ENCODE measurements at places on chromosomes 7 and 10.

DNA sequence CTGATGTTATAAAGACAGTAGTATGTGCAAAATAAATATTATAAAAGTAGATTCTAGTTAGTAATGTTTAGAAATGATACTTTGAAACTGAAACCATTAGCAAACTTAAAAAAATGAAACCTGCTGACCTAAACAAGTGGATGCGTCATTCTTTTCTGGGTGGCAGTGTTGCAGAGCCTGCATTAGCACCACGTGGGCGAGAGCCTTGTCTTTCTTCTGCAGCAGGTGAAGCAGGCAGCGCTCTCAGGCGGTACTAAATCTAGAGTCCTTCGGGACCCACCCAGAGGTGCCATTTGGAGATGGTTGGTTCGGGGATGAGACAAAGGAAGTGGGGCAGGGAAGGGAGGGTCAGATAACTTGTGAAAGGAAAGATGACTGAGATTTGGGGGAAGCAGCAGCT is 759.1 kb upstream of the IGFBP3 start:
- no peak for DNase-seq

DNA sequence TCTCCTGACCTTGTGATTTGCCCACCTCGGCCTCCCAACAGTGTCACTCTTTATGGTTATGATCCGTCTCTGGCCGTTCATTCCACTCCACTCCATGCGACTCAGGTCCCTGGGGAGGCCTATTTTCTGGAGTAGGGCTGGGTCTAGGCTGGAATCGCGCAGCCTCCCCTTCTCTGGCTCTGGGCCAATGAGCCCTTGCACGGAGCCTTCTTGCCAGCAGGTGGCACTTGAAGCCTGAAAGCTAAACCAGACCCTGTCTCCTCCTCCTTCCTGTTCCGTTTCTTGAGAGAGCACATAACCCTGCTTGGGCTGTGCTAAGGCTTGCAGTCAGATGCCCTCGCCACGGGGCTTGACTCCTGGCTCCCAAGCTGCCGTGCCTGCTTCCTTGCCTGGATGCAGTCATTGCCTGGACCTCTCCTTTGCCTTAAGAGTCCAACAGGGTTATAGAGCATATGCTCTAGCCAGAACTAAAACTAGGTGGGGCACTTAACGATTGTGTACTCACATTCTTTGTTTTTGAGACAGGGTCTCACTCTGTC is 9.6 kb upstream of the DNAJB12 start:
- peak; percentile 84 for DNase-seq

GRCh38 chr7:148553979-148554378 is 36.6 kb upstream of the C7orf33 start:
- DNase-seq, result no peak

GRCh38 chr7:46288861-46289260 is 367.8 kb upstream of the IGFBP3 start:
- no peak for DNase-seq

DNA sequence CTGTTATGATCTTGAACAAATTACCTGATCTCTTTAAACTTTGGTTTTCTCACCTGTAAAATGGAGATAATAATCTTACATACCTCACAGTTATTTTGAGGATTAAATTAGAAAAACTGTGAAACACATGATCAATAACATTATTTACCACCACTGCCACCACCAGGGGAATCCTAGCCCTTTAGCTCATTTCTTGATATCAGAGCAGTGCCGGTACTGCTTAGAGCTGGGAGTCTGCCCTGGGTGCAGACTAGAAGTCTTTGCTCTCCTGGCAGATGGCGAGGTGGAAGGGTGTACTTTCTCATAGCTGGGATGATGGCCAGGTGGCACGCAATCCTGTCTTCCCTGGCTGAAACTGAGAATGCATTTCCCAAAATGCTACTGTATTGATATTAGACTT is 12.7 kb upstream of the EFCAB10 start:
- DNase-seq, result no peak

DNA sequence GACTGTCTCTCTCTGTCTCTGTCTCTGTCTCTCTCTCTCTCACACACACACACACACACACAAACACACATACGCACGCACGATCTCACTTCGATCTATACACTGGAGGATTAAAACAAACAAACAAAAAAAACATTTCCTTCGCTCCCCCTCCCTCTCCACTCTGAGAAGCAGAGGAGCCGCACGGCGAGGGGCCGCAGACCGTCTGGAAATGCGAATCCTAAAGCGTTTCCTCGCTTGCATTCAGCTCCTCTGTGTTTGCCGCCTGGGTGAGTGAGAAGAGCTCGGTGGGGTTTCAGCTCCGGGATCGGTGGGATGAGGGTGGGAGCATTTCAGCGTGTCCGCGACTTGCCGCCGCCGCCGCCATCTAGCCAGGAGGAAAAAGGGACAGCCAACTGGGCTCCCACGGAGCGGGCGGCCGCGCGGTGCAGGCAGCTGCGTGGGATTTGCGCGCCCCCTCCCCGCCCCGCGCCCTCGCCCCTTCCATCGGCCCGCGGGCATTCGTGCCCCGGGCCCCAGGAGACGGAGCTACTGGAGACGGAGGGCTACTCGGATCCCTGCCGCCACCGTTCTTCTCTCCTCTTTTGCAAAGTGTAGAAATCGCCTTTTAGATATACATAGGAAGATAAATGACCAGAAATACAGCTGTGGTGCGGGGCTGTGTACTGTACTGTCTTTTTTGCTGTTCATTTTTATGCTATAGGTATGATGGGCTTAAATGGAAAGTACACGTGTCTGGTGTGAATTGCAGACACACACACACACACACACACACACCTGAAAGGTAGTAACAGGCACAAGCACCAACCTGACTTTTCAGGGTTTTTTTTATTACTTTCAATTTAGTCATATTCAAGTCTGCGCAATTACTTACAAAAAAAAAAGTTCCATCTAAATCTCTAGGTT is 581 bp downstream of the PTPRZ1 start:
- DNase-seq, result no peak

- no peak for DNase-seq
Observed at GRCh38 chr10:25547382-25547781, 372.6 kb downstream of the GPR158 start.

DNA sequence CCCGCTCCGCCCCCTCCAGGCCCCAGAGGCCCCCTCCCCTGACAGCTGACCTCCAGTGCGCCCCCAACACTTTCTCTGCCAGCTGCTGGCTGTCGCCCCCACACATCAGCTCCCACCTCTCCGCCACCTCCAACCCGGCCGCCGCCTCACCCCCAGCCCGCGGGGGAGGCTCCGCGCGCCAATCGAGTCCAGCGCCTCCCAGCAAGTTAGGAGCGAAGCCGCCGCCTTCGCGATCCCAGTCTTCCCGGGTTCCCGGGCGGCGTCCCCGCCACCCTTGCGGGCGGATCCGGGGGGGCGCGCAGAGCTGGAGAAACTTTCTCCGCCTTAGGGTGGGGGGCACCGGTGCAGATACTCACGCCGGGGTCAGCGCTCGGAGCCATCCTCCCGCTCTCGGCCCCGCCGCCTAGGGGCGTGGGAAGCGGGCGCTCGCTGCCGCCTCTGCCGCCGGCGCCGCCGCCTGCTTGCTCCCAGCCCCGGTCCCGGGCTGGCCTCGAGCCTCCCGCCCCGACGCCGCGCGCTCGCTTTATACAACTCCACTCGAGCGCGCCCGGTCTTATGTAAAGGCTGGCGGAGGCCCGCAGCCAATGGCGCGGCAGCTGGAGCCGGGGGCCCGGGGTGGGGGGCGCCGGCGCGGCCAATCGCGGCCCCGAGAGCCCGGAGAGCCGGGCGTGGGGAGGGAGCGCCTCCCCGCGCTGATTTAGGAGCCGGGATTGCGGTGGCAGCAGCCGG is at the start of gene CRTAC1:
Gene CRTAC1 (minus strand): TSS at position 529 of the 729 bp plus-strand sequence. CDS start 149 bp downstream, at position 380.
- DNase-seq, result peak; percentile 76

DNA sequence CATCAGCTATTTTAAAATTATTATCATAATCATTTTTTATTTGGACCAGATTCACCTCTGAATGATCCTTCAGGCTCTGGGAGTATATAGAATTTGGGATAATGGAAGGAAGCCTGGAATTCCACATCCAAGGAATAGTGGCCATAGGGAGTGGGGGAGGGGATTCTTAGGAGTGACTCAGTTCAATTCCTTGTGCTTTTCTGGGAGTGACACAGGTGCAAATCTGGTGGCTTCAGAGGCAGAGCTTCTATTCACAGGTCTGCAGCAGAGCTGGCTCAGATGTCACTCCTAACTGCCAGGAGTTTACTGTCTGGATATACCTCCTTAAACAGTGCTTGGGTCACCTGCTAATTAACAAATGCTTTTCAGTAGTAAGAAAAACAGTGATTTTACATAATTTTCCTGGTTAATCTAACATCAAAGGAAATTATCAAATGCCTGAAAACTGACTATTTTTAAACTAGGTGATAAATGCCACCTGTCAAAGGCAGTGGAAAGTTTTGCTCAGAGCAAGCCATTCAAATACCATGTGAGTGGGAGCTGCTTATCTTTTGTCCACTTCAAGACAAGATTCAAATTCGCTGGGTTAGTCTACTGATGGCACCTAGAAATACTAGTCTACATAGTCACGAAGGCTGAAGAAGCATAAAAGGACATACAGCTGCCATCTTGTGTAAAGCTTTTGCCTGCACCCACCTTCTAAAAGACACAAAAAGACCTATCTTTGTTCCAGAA is 106.7 kb upstream of the LAMB4 start:
- DNase-seq, result no peak

- DNase-seq, result no peak
Observed at GRCh38 chr7:98211676-98212531, 665 bp downstream of the BHLHA15 start.

GRCh38 chr10:119655566-119656001 is 4.4 kb downstream of the BAG3 start:
- DNase-seq, result no peak

DNA sequence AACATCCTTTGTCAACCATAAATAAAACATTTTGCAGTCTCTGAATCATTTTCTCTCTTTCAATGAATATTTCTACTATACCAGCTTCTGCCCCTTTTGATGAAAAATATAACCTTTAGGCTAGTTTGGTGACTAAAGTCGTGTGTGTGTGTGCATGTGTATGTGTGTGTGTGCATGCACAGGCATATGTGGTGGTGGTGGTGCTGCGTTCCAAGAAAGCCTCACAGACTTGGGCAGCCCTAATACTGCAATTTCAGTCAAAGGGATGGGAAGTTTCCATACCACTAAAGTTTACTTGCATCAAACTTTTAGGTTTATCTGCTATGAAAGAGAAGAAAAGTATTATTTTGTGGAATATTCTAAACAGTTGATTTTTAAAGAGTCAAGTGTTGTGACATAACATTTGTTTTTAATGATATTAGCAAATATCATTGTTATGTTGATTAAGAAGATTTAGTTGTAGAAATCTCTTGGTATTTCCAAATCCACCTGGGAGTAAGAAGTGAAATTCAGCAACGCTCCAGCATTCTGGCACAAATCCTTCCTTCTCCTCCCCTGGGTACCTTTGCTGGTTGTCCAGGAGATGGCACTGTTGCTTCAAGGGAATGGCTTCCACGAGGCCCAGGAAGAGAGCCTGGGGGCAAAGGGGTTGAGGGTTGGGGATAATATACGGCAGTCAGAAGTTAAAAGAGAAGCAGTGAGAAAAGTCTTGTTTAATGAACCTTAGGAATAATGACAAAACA is 41.5 kb downstream of the ASB4 start:
- peak; percentile 10 for DNase-seq

DNA sequence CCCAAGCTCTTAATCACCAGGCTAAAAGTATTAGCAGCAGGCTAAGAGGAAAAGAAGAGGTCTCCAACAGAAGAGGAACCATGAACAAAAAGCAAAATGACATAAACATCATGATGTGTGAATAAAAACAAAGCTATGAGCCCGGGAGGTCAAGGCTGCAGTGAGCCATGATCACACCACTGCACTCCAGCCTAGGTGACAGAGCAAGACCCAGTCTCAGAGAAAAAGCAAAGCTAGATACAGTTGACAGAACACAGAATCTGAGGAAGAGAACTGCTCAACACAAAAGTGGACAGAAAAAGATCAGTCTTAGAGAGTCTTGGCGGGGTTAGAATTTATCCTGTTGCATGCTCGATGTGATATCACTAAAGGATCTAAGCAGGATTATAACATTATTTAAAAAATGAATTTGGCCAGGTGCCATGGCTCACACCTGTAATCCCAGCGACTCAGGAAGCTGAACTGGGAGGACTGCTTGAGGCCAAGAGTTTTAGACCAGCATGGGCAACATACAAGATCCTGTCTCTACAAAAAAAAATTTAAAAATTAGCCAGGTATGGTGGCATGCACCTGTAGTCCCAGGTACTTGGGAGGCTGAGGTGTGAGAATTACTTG is 37.5 kb downstream of the NT5C2 start:
- DNase-seq, result no peak

GRCh38 chr7:83581667-83582435 is 67.1 kb downstream of the SEMA3E start:
- DNase-seq, result no peak

DNA sequence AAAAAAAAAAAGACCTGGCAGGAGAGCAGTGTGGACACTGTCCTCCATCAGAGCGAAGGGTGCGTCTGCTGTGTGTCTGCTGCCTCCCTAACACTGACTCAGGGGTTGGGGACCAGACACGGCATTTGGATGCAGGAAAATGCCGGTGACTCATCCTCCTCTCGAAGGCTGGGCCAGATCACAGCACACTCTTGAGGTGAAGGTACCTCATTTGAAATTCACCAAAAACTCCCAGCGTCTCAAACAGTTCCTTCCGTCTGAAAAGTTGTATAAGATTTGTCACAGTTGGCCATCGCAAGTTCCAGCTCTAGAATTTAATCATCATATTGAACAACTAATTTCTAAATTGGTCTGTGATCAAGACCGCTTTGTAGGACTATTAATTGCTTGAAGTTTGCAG is 118.1 kb upstream of the LYZL2 start:
- no peak for DNase-seq

- no peak for DNase-seq
Observed at GRCh38 chr10:122531261-122531660, 29.3 kb upstream of the DMBT1 start.

DNA sequence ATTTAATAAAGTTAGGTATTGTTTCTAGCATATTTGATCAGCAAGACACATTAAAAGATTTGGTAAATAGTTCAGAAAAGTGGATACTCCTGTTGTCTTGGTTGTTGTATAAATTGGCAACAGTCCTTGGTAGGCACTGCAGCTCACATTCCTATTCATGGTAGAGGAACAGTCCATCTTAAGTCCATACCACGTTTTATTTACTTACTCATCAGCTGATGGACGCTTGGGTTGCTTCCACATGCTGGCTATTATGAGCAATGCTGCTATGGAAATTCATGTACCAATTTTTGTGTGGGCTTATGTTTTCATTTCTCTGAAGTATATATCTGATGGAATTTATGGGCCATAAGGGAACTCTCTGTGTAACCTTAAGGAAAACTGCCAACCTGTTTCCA is 43.3 kb downstream of the C10orf120 start:
- no peak for DNase-seq

DNA sequence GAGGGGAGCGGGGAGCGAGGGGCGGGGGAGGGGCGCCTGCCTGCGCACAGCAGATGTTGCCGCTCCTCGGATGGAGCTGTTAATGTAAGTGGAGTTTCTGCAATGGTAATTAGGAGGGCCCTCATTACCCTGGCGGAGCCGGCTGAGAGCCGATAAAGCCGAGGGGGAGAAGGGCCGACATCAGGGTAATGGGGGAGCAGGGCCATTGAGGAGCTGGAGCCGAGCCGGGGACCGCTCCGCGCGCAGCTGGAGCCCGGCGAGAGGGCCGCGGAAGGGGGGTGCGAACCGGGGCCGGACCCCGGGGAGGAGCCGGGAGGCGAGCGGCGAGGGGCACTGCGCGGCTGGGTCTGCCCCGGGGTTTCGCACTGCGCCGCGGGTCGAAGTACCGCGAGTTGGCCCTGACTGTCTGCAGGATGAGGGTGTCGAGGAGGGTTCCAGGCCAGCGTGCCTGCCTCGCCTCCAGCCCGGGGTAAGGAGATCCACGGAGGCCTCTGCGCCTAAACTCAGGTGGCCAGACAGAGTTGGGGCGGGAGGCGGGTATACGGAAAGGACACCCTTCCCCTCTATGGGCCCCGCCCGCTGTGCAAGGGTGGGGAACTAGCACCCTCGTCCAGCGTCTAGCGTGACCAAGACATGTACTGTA is 55.0 kb upstream of the LBX1 start:
- no peak for DNase-seq

All from anterior cingulate cortex (tissue), 58 donors.